Uterus (tissue), 4 donors: ENCODE measurements at places on chromosomes 2 and 18.

GRCh38 chr18:56326336-56327072 lies 311.9 kb downstream of the TXNL1 start:
- DNase-seq, result no peak

DNA sequence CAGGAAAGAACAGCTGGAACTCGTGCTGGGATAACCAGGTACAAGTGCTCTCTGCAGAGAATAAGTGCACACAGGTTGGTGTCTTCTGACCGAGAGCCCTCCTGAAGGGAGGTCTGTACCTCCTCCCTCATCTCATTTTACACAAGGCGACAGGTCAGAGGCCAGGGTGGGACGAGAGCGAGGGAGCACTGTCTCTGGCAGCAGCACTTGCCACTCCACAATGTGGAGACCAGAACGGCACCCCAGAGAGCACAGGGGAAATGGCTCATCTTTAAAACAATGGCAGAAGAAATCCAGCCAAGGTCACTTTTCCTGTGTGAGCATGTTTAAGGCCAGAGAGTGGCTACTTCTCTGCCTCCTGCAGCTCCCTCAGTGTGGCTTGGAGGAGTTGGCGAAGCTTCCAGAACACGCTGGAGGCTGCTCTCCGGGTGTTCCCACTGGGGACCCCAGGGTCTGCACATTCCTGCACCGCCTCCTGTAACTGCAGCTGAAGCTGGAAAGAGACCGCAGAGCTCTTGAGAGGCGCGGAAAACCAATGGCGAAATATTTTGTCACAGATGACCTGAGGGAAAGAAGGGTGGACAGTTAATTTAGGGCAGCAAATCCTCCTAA lies 20.8 kb downstream of the DIPK1C start:
- no peak for DNase-seq

DNA sequence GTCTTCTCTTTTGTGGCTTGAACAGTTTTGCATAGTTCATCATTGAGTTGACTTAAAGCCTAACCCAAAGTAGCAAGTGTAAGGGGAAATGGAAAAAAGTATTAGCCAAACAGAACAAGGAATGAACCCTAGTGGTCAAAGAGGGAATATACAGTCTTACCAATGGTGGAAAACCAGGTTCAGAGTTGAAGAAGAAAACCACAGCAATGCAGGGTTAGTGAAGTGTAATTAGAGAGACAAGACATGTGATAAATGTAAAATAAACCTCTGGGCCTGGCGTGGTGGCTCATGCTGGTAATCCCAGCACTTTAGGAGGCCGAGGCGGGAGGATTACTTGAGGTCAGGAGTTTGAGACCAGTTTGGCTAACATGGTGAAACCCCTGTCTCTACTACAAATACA lies 2.4 kb downstream of the TTN start:
- no peak for DNase-seq

- DNase-seq, result no peak
Observed at GRCh38 chr2:7973801-7974480, 707.9 kb upstream of the ID2 start.

DNA sequence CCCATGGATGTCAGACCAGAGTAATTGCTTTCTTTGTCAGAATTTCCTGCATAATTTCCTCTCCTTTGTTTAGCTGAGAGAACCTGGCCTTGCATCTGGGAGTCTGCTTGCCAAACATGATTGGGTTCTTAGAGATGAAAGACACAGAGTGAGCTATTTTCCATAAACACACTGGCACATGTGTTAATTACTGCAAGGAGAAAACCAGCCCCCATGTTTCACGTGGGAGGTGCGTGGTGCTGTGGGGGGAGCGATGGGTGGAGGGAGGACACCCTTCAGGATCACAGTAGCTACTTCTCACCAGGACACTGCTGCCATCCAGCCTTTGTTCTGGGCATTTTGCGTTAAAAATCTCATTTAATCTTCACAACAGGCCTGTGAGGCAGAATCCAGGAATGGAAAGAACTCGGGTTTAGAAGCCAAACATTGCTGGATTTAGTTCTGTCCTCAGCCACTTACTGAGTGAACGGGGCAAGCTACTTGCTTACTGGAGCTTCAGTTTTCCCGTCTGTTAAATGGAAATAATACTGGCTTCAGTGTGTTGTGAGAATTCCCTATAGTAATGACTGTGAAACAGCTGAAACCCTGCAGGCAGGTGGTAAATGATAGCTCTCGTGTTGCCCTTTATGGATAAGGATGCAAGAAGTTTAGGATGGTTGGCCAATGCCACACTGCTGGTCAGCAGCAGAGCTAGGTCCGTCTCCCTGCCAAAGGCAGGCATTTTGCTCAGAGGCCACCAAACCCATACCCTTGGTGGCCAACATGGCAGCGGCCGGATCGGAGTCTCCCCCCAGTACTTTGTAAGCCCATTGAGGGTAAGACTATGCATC lies 100.1 kb upstream of the ASAP2 start:
- peak; percentile 62 for DNase-seq

GRCh38 chr2:163324677-163325076 lies 411.1 kb downstream of the FIGN start:
- no peak for DNase-seq

DNA sequence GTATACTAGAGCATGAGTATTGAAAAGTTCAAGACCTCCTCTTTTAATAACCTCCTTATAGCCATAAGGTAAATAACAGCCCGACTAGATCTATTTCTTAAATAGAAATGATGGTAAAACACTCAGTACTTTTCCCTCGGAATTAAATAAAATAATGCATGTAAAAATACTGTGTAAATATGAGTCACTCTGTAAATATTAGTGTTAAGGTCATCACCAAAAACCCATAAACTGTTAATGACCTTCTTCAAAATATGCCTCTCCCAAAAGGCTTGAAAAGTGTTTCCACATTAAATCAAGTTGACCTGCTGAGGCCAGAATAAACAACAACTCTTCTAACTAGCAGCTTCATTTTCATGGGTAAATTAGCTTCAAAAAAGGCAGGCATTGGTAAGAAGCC lies 25.3 kb upstream of the BZW1 start:
- DNase-seq, result no peak
